ENCODE measurements at places on chromosomes 3 and 15. TPM values are rescaled to one million over a fixed set of nuclear protein-coding genes. Genes with fewer than 3 reads are reported as not detected.

DNA sequence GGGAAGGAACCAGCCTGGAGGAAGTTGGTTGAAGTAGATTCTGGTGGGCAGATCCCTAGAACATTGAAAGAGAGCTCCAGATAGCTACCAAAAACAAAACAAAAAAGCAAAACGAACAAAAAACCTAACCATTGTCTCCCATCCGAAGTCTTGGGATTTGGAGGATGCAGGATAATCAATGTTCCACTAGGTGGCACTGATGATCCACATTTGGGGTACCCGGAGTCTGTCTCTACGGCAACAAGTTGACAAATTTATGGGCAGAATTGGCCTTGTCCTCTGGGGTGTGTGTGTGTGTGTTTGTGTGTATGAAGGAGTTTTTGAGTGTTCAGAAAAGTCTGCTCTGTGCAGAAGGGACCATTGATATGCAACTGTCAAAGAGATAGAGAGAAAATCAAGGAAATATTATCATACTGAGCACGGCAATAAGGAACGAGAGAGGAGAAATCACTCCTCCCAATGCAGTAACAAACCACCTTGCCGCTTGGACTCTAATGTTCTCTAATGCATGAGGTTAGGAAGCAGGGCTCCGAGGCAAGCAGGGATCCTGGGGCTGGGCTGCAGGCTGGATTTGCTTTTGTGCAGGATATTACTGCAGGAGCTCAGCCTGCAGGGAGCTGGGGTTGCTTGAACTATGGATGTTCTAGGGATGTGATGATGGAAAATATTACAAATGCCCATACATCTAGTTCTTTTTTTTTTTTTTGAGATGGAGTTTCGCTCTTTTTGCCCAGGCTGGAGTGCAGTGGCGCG lies 59.8 kb upstream of the KLHL25 start:
- DNase-seq, result peak; percentile 63

GRCh38 chr3:13869761-13870343 lies 10.0 kb downstream of the WNT7A start:
- no peak for DNase-seq

DNA sequence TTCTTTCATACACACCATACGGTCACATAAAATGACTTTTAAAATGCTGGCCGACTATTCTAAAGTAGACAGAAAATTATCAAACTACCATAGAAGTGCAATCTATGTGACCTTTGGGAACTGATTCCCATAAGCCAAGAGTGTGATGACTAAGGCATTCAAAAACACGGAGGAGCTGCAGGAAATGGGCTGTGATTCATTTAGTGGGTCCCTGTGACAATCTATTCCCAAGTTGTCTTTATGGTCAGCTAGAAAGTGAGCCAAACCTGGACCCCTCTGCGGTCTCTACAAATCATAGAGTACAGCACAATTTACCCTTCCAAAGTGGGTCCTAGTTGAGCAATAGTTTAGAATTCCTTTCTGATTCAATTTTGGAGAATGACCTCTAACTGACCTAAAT lies 251.5 kb upstream of the CBLB start:
- no peak for DNase-seq

DNA sequence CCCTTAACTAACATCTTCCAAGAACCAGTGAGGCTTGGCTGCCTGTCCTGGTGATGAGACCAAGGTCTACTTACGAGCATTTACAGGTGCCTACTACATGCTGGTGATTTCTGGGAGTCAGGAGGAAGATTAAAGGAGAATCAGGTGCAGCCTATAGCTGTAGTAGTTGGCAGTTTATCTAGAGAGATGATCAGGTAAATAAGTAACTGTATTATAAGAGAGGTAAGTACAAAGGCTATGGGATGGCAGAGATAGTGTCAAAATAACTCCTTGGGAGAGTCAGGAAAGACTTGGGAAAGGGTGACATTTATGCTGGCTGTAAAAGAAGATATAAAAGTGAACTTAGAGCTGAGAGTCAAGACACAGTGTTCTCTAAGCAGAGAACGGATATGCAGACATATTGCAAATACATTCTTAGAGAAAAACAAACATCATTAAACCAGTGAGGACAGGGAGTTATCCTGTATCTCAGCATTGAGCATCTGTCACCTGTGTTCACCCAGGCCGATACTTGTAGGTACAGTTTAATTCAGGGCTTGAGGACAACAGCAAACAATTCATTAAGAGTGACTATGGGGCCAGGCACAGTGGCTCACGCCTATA lies 49.7 kb upstream of the ACP3 start:
- DNase-seq, result no peak

Gene NR2F2
- total RNA-seq, result 4.0 TPM

GRCh38 chr3:31367518-31367917 lies 165.2 kb upstream of the STT3B start:
- no peak for DNase-seq

Gene CYP1A1
- total RNA-seq, result 2.3 TPM

DNA sequence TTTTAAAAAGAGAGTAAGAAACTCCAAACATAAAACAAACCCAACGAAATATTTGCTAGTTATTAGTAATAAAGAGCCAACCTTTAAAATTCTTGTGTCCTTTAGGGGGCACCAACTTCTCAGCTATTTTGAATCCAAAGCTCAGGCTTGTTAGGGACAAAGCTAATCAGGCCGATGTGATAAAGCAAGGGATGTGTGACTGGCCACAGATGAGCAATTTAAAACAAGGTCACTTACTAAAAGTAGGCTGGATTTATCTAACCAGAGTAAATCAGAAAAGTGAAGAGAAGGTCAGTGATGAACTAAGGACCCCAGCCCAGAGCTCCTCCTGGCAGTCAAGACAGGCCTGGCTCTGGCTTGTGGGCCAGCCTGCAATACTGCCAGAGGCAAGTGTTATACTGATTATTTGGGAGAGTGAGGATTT lies 108.5 kb downstream of the CYP19A1 start:
- DNase-seq, result peak; percentile 44

DNA sequence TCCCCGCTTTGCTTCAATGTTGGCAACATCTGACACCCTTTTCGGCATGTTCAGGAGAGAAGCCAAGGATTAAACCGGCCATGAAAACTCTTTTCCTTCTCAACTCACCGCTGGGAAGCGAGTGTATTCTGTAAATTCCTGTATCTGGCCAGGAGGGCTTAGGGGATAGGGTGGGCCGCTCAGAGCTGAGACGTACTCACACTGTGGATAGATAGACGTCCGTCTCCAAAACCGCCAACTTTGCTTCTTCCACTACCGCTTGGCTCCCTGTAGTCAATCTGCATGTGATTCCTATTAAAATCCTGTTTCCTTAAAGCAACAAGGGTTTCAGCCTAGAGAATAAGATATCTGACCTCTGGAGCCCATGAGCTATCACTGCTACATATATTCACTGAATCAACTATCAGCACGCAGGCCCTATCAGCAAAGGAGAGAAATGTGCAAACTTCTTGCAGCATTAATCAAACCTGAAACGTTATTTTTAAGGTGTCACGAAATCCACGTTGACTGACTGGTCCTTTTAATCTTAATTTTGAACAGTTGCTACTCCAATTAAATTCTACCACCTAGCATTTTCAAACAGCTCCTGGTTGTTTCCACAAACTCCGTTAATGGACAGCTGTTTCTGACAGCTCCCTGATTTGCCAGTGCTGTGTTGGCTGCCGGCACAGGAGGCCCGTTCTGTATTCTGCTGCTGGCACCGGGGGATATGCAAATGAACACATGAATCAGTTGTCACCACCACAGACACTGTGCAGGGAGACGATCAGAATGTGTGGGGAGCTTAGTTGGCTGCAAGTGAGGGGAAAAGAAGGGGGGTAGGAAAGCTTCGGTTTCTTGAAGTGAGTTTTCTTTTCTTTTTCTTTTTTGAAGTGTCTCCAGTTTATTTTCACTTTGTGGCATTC lies 438.9 kb upstream of the ARRDC4 start:
- DNase-seq, result no peak

DNA sequence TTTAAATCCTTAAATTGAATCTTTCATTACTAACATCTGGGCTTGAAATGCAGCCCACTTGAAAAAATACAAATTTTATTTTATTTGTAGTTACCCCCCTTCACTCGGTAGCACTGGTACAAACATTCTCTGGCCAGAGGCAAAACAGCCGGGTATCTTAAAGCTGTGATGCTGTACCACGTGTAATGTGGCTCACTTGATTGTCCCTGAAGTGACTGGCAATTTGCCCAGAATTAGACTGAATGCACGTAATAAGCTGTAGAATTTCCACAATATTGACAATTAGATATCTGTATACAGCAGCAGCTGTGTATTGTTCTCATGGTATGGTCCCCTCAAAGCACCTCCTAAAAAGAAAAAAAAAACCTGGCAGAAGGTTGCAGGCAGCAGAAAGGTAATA lies 192.8 kb upstream of the TBC1D5 start:
- DNase-seq, result no peak

All from H4 (cell line).